ENCODE measurements at places on chromosomes 12 and 14. TPM values are rescaled to one million over a fixed set of nuclear protein-coding genes. Genes with fewer than 3 reads are reported as not detected.
A peak's percentile ranks its signal among the peaks of the same experiment; 100 is the strongest.

- H3K36me3 ChIP-seq = no peaks in the 10 kb centered on the region
- H3K4me1 ChIP-seq = peaks cover 9% of the 10 kb centered on the region
- peak; percentile 93 for DNase-seq
- H3K27ac ChIP-seq = no peak within 1 kb of the TSS
- H3K4me3 ChIP-seq = peak within 1 kb of the TSS; percentile 67
- H3K27me3 ChIP-seq = peaks cover 14% of the 10 kb centered on the region
These were observed at the start of gene TSPAN11 for GRCh38 chr12:30926243-30927221. Gene TSPAN11 (plus strand): TSS chr12:30926748. CDS start chr12:30953992, 27,244 bp downstream.

The CMKLR1 gene
- 9.8 TPM for total RNA-seq

GRCh38 chr12:58302487-58303011 lies 361.2 kb downstream of the ATP23 start:
- no peaks in the 10 kb centered on the region for H3K4me1 ChIP-seq
- DNase-seq = no peak
- H3K4me3 ChIP-seq = no peak overlapping the region
- H3K36me3 ChIP-seq = no peaks in the 10 kb centered on the region
- H3K27ac ChIP-seq = no peak overlapping the region

DNA sequence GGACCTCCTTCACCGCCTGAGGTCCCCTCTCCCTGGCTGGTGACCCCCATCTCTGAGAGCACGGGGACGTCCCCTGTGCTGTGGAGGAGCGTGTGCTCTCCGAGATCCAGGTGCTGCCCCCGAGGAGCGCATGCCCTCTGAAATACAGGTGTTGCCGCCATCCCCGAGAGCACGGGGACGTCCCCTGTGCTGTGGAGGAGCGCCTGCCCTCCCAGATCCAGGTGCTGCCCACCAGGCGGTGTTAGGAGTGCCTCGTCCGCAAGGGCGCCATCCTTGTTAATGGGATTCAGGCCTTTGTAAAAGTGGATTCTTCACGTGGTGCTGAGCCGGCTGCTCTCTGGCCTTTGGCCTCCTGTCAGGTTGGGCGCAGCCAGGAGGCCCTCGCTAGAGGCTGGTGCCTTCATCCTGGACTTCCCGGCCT lies 10.1 kb downstream of the NOC4L start:
- H3K27ac ChIP-seq = no peak overlapping the region
- H3K36me3 ChIP-seq = peaks cover 15% of the 10 kb centered on the region
- no peaks in the 10 kb centered on the region for H3K27me3 ChIP-seq
- peak overlapping the region; percentile 55 for H3K4me3 ChIP-seq

GRCh38 chr14:98498019-98498885 lies 773.7 kb downstream of the BCL11B start:
- no peak overlapping the region for H3K27ac ChIP-seq
- DNase-seq = no peak
- no peaks in the 10 kb centered on the region for H3K36me3 ChIP-seq
- H3K27me3 ChIP-seq = no peaks in the 10 kb centered on the region

GRCh38 chr12:48807981-48808380 lies 10.3 kb upstream of the CACNB3 start:
- H3K27me3 ChIP-seq = no peaks in the 10 kb centered on the region
- H3K4me3 ChIP-seq = no peak overlapping the region
- no peaks in the 10 kb centered on the region for H3K36me3 ChIP-seq
- H3K27ac ChIP-seq = no peak overlapping the region
- H3K4me1 ChIP-seq = peaks cover 25% of the 10 kb centered on the region

- H3K27ac ChIP-seq = no peak overlapping the region
- H3K36me3 ChIP-seq = no peaks in the 10 kb centered on the region
- H3K4me1 ChIP-seq = no peaks in the 10 kb centered on the region
- H3K27me3 ChIP-seq = no peaks in the 10 kb centered on the region
- H3K4me3 ChIP-seq = no peak overlapping the region
These were observed 94.1 kb downstream of the PAX9 start for GRCh38 chr14:36755756-36756155.
